ENCODE measurements at places on chromosomes 7 and 10.

DNA sequence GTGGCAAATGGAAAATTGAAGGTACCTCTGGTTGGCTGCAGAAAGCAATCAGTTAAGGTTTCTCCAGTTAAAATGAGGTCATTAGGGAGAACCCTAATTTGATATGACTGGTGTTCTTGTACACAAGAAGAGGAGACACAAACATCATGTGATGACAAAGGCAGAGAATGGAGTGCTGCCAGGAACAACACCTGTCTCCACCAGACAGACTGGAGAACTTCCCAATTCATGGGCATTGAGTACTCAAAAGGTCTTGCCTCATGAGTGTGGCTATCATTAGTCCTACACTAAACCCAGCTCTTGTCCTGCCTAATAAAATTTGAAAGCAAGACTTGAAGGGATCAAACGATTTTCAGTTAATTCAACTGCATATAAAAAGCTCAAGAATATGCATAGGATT is 152.6 kb downstream of the PTPN20 start:
- DNase-seq, result no peak

GRCh38 chr10:31352436-31353226 is 33.6 kb downstream of the ZEB1 start:
- no peak for DNase-seq

- DNase-seq, result no peak
Observed at GRCh38 chr10:93807371-93807770, 49.6 kb downstream of the LGI1 start.

DNA sequence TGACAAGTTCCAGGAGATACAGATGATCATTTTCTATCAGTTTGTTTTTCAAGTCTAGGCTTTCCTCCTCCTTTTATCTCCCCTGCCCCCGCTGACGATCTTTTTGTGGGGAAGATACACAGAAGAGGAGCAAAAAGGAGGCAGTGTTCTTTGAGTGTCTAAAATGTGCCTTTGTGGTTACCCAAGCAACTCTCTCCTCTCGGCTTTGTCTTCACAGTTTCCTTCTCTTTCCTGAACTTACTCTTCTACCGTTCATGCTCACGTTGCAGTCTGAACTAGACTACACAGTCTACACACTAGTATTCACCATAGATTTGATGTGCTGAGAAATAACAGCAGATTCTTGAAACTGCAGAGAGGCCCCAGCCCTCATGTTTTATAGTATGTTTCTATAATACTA is 23.6 kb downstream of the CEP41 start:
- DNase-seq, result no peak

DNA sequence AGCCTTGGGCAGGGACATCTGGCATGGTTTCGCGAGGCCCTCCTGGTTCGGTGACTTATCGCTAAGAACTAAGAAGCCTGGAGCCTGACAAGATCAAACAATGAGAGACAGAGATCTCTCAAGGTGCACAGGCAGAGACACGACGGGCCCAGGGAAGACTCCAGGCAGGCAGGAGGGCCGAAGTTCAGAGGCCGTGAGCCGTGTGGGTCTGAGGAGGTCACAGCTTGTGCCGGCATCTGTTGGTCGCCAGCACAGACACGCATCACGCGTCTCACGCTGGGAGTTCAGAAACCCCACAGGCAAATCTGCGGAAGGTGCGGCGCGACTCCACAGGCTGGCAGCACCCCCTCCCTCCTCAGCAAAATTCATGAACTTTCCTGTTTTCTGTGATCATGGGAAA is 314.0 kb downstream of the DNAJB6 start:
- no peak for DNase-seq

- no peak for DNase-seq
Observed at GRCh38 chr10:63103971-63104409, 29.1 kb upstream of the NRBF2 start.

GRCh38 chr7:149859876-149860275 is 13.9 kb upstream of the ATP6V0E2 start:
- no peak for DNase-seq

DNA sequence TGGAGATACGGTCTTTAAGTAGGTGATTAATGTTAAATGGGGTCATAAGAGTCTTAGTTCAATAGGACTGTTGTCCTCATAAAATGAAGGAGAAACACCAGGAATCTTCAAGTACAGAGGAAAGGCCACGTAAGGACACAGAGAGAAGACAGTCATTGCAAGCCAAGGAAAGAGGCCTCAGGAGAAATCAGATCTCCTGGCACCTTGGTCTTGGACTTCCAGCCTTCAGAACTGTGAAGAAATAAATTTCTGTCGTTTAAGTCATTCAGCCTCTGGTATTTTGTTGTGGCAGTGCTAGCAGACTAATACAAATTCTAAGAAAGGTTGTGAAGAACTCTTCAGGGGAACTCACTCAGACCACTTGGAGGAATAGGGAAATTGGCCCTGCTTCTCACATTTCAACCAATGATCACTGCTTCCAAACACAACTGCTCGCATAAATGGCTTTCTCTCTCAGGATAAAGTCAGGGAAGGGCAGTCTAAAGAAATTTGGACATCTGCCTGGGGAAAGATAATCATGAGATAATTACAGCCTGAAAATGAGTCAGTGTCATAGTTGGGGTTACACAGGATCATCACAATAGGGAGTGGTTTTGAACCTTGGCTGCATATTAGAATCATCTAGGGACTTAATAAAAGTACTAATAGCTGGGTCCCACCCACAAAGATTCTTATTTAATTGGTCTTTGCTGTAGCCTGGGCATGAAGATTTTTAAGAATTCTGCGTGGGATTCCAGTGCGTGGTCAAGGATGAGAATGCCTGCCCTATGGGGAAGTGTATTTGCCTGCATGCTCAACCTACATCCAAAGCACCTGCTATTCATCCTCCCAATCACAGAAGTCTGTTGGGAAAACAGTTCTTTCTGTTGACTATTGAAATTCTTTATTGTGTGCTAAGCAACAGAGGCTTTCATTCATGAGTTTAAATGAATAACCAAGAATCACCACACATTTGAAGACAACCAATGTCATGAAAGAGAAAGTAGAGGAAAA is 310.6 kb upstream of the PLXDC2 start:
- DNase-seq, result no peak

DNA sequence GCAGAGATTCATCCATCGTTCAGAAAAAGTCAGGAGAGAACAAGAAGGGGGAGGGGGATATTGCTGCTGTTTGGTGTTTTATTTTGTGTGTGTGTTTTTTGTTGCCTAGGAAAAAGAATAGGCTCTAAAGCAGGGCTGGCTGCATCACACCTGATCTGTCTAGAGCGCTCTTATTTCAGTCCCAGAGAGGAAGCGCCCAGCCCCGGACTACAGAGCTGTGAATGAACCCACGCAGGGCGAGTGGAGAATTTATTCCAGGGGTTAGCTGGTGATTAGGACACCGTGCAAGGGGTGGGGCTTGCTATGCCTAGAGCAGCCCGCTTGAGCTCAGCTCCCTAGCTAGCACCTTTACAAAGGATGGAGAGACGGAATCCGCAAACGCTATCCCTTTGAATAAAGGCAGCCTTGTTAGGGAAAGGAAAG is 621 bp upstream of the FAM13C start:
- DNase-seq, result no peak

GRCh38 chr10:86252556-86252955 is 114.0 kb downstream of the GRID1 start:
- peak; percentile 35 for DNase-seq

GRCh38 chr7:95199779-95200558 is 124.4 kb downstream of the PON1 start:
- DNase-seq, result no peak

GRCh38 chr7:77409005-77409738 is 7.0 kb downstream of the GSAP start:
- DNase-seq, result no peak

GRCh38 chr10:130778166-130778545 is 533.4 kb downstream of the TCERG1L start:
- no peak for DNase-seq

- no peak for DNase-seq
Observed at GRCh38 chr10:96263176-96263575, 8.2 kb downstream of the BLNK start.

DNA sequence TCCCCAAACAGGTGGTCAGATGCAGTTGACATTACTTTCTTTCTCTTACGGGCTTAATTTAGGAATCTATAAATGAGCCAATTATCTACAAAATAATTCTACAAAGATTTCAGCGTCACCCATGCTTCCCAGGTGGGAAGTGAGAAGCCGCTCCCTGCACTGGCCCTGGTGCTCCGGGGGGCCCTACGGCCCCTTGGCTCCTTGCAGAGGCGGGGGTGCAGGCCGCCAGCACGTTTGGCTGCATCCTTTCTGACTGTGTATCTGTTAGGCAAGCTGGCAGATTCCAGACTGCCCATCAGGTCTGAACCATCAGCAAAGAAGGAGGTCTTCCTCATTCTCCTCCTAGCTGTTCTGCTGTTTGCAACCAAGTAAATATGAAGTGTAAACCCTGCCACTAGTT is 16.3 kb downstream of the VWC2 start:
- DNase-seq, result no peak

- DNase-seq, result no peak
Observed at GRCh38 chr10:6054884-6055283, 7.3 kb downstream of the IL2RA start.

DNA sequence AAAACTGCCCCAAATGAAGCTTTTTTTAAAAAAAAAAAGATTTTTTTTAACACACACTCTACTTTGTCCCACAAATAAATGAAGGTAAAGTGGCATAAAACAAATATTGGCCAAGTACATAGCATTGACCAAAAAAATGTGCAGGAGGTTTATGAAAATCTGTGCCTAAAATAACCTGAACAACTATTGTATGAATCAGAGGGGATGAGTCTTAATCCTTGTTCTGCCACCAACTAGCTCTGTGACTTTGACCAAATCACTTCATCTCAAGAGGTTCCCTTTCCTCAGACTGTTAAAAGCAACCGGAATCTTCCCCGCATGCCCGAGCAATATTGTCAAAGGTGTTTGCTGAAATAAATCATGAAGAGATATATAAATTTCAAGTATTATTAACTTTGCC is 150.4 kb upstream of the NEBL start:
- no peak for DNase-seq

DNA sequence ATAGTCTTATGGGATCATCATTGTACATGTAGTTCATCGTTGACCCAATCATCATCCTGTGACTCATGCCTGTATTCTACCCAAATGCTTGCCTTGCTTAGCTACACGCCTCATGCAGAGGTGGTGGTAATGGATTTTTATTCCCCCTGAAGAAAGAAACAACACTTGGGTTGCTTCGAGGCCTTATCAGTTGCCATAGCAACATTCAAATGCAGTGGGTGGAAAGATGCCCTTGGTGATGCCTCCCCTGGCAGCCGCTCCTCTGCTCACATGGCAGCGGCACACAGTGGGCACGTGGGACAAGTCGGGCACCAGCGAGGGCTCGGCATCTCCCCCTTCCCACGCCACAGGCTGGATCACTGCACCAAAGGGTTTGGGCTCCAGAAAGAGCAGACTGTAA is 54.0 kb upstream of the NMT2 start:
- no peak for DNase-seq

- DNase-seq, result no peak
Observed at GRCh38 chr10:30324448-30325110, 24.5 kb downstream of the MTPAP start.

DNA sequence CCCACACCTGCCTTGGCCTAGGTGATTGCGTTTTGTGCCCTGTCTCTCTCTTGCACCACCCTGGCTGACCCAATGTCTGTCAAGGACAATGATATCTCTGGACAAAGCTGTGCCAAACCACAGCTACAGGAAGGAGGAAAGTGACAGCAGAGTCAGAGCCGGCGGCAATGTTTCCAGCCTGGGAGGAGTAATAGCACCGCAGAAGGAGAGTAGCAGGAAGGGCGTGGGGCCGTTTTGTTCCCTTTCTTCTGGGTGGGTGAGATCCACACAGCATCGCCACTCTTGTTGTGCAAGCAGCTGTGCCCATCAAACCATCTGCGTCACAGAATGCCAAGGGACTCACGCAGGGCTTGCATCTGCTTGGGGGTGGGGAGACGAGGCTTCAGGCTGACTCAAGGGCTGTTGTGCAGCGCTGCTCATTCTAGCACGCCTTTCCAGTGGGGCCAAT is 341.6 kb upstream of the AUTS2 start:
- no peak for DNase-seq

GRCh38 chr10:96295475-96295874 is 8.8 kb upstream of the DNTT start:
- no peak for DNase-seq

GRCh38 chr10:88990384-88991160 is at the start of gene FAS:
FAS (plus strand) TSS chr10:88990798; CDS start chr10:88990877, 79 bp downstream.
- DNase-seq, result no peak

GRCh38 chr7:98235901-98236300 is 16.1 kb downstream of the TECPR1 start:
- DNase-seq, result no peak

DNA sequence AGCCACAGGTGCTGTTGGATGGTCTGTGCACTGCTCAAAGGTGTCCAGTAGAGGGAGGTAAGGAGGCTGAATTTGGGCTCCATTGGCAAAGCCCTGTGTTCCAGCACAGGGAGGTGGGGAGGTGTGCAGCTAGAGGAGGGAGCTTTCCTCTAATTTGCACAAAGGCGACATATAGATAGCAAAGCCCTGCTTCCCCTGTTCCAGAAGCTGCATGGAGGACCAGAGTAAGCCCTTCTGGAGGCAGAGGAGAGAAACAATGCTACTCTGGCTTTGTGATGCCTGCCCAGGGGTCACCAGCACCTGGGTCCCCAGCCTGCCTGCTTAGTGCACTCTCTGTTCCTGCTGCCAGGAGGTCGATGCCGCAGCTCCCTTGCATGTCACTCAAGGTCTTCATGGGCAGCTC is 3.4 kb upstream of the ARHGAP22 start:
- no peak for DNase-seq

- DNase-seq, result no peak
Observed at GRCh38 chr10:13872411-13872810, 285.6 kb downstream of the PRPF18 start.

DNA sequence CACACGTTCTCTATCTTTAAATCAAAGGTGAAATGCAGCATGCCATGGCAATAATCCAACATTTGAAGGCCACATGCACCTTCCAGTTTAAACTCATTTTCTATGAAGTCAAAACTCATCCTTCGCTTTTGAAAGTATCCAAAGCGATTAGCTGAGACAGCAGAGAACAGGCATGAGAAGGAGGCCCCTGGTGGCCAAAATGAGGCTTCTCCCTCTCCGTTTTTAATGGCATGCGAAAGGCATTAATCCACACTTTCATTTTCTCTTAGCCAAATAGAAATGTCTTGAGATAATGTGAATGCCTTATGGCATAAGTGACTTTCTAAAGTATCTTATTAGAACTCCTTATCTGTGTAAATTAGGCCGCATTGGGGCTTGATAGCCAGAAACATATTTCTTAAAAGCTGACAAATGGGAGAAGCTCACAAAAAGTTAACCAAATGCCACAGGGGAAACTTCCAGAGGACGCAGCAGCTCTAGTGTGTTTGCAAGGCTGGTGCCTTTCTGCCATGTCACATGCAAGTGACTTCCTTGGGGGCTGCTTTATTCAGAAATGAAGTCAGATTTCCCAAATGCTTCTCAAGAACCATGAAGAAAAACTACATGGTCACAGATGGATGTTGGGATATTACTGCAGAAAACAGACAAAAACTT is 1189.6 kb downstream of the SORCS1 start:
- no peak for DNase-seq

DNA sequence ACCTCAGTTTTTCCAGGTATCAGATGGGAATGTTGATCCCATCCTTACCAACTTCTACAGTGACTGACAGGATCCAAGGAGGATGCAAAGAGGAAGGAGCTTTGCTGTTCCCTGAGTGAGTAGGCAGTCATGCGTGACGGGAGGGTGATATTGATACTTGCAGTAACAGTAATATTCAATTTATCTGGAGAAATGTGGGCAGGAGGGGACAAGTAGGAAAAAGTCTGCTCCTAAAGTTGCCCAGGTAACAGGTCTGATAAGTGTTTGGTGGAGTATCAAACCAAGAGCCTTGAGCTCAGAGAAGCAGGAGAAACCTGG is 3.3 kb upstream of the ZCCHC24 start:
- DNase-seq, result no peak

GRCh38 chr7:153886506-153887441 is 165.4 kb upstream of the DPP6 start:
- DNase-seq, result no peak
